Tibial artery (tissue), 4 donors: ENCODE measurements at places on chromosomes 1 and 21.

DNA sequence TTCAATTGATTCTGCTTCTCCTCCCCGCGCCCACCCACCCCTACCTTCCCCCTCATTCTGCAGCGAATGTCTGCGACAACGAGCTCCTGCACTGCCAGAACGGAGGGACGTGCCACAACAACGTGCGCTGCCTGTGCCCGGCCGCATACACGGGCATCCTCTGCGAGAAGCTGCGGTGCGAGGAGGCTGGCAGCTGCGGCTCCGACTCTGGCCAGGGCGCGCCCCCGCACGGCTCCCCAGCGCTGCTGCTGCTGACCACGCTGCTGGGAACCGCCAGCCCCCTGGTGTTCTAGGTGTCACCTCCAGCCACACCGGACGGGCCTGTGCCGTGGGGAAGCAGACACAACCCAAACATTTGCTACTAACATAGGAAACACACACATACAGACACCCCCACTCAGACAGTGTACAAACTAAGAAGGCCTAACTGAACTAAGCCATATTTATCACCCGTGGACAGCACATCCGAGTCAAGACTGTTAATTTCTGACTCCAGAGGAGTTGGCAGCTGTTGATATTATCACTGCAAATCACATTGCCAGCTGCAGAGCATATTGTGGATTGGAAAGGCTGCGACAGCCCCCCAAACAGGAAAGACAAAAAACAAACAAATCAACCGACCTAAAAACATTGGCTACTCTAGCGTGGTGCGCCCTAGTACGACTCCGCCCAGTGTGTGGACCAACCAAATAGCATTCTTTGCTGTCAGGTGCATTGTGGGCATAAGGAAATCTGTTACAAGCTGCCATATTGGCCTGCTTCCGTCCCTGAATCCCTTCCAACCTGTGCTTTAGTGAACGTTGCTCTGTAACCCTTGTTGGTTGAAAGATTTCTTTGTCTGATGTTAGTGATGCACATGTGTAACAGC is 339.9 kb downstream of the NTNG1 start:
- DNase-seq: no peak

- DNase-seq: no peak
Measured at GRCh38 chr1:6129313-6129712, 50.8 kb downstream of the CHD5 start.

DNA sequence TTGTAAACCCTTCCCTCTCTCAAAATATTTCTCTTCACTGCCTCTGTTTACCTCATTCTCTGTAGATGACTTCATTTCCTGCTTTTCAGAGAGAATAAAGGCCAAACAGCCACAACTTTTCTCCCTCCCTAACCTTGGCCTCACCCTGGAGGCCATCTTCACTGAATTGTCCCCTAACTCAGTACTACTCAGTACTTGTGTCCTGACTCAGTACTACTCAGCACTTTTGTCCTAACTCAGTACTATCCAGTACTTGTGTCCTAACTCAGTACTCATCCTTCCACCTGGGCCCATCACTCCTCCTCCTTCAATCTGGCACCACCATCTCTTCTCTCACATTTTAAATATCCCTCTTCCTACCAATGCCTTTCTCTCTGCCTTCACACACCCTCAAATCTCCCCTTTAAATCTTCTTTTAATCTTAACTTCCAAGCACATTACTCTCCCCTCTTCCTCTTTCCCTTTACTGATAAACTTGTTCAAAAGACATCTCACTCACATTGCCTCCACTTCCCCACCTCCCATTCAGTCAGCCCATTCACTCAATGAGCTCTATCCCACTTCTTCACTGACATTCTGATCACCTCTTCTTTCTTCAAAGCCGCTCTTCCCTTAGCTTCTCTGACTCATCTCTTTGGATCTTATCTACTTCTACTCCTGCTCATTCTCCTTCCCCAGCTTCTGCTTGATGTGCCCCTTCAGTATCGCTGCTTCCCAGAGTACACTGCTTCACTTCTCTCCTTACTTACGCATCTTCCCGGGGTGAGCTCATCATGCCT is 121.4 kb downstream of the RNF220 start:
- DNase-seq: no peak

DNA sequence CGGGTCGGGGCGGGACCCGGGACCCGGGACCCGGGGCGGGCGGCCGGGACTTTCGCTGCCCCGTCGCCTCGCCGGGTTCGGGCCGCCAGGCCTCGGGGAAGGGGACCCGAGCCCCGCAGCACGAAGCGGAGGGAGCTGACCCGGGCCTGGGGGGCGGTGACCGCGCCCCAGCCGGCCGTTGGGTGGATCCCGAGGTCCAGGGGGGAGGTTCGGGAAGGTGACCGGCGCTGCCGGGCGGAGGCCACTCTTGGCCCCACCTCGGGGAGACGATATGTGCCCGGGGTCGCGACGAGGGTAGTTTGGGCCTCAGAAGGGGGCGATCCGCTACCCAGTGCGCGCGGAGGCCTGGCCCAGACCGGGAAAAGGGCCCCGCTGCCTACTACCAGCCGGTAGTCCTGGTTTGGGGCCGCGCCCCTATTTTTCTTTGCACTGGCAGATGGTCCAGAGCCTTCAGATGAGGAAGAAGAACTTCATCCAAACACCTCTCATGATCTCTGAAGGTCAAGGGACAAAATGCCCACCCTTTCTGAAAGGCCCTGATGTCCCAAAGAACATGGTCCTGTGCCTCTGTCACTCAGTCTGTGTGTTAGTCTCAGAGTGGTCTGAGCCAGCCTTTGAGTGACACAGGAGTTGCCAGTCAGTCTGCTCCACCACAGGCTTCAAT is 766 bp downstream of the AGO4 start:
- DNase-seq: peak; percentile 35

- peak; percentile 29 for DNase-seq
Measured at GRCh38 chr1:230000493-230001184, 66.4 kb upstream of the GALNT2 start.

GRCh38 chr1:209988706-209989105 is 50.7 kb downstream of the SYT14 start:
- no peak for DNase-seq

- DNase-seq: no peak
Measured at GRCh38 chr21:46551636-46552241, 53.1 kb downstream of the S100B start.

DNA sequence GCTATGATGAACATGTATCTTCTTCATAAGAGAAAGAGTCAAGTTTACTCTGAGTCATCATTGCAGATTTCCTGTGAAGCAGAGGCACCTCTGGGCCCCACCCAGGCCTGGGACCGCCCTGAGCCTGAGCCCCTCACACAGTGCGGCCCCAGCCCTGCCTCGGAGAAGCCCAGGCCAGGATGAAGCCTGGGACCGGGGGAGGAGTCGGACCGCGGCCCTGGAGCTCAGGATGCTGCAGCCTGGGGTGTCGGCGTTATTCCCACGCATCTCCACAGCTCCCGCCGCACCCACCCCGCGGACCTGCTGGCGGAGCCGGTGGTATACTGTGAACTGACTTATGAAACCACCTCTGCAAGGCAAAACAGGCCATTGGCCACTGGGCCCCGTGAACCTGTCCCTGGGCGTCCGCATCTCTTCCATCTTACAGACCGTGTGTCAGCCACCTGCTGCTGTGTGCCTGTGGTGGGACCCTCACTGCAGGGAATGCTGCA is 2.4 kb upstream of the COL6A1 start:
- DNase-seq: peak; percentile 71

DNA sequence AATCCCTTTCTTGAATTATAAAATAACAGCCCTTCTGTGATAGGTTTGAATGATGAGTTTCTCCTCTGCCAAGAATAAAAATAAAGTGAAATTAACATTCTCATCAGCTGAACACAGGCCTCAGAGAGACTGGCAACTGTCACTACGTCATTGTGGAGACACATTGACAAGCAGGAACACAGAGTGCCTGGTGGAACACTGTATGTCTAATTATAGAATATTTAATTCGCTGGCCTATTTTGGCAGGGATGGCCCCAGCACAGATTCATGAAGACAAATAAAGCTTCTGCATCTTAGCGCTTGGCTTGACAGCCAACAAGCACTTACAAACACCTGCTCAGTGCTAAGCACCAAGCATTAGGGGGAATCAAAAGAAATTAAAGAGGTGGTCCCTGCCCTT is 52.0 kb upstream of the SMYD2 start:
- no peak for DNase-seq

GRCh38 chr1:39954324-39954869 is 548 bp upstream of the MFSD2A start:
- peak; percentile 60 for DNase-seq

DNA sequence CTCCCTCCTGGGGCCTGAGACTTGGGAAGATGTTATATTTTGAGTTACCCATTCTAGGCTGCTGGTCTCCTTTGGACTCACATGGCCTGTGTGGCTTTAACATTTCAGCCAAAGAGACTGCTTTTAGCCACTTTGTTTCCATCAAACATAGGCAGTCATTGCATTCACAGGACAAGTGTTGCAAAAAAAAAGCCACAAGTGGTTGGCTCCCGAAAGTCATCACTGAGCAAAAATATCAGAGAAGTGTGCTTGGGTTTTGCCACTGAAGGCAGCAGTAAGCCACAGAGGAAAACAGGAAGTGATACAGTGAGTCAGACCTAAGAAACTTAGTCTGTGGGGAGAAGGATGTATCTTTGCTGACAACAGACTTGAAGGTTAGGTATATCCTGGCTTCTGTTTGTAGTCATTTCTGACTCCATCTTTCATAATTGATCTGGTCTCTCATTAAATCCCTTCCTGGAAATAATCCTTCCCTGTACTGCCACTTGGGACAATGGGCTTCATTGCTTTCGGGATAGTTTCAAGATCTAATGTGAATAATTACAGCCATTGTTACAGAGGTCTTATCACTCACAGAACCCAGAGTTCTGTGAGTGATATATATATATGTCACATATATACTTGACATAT is 80.9 kb downstream of the COLGALT2 start:
- peak; percentile 30 for DNase-seq

GRCh38 chr1:160954158-160955104 is at the start of gene ITLN2:
Gene ITLN2, minus strand, starts transcription at chr1:160954809. Its CDS starts 68 bp downstream, at chr1:160954741.
- DNase-seq: no peak

DNA sequence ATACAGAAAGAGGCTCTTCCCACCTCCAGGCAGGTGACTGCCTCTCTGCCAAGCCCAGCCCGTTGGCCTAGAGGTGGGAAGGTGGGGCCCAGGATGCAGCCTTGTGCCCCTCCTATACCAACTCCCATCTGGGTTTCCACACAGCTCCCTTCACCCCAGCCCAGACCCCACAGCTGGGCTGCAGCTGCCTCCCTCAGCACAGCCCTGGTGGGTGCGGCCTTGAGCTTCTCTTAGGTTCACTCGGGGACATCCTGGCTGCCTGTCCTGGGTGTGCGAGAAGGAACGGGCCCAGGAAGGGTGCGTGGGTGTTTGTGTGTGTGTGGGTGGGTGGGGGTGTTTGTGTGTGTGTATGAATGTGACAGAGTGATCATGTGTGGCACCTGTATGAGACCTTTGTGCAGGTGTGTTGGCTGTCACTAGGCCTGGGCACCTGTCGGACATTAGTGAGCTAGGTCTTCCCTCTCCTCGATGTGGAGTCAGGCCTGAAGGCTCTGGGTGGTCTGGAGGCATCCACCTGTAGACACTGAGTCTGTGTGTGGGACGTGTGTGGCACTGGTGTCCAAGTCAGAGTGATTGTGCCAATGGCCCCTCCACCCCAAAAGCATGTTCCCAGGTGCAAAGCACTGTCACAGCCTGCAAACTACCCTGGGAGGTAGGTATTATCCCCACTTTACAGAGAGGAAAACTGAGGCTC is 30.7 kb downstream of the FOXO6 start:
- DNase-seq: no peak

DNA sequence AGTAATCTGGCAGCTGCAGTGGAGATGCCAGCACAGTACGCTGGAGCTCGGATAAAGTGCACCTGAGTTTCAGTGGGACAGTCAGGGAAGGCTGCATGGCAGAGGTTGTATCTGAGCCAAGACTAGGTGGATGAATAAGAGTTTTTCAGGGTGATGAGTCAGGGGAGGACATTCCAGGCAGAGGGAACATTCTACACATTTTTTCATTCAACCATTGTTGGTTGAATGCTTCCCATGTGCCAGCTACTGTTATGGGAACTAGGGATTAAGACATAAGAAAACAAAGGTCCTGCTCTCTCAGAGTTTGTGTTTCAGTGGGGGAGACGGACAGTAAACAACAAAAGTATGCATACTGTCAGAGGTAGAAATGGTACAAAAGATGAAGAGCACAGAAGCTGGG is 5.2 kb downstream of the LEPR start:
- DNase-seq: no peak

DNA sequence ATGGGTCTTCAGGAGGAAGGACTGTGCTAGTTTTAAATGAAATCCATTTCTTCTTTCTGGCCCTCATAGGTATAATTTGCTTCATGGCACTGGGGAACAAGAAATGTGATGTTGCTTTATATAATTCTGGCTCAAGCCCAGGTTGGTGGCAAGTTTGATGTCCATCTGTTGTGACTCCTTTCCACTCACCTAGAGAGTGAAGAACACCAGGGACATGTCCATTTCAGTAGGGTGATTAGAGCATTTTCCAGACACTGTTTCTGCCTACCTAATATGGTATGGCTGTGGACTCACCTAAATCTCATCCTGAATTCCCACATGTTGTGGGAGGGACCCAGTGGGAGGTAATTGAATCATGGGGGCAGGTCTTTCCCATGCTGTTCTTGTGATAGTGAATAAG is 278.1 kb downstream of the LMX1A start:
- DNase-seq: no peak

- DNase-seq: peak; percentile 77
Measured at GRCh38 chr1:86774305-86775295, 70.2 kb downstream of the SH3GLB1 start.

- DNase-seq: peak; percentile 81
Measured at GRCh38 chr1:156748670-156749418, 2.6 kb downstream of the HDGF start.

DNA sequence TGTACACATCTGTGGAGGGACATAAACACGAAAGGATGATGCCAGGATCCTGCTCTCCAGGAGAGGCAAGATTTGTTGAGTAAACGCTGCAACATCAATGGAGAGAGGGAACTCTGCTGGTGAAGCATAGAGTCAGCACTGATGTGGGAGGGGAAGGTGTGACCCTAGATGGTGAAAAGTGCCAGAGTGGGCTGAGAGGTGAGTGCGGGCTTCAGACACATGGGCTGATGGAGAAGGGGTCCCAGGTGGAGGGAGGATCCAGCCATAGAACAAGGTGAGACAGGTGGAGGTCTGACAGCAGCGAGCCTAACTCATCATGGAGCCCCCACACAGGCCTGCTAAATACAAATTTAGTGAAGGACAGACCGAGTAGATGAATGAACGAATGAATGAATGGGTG is 9.7 kb downstream of the RD3 start:
- no peak for DNase-seq

GRCh38 chr1:175725684-175726083 is 17.7 kb downstream of the TNR start:
- DNase-seq: no peak
